Body of pancreas (tissue), 4 donors: ENCODE measurements at places on chromosomes 3 and 15. TPM values are rescaled to one million over a fixed set of nuclear protein-coding genes. Genes with fewer than 3 reads are reported as not detected.
A peak's percentile ranks its signal among the peaks of the same experiment; 100 is the strongest.

DNA sequence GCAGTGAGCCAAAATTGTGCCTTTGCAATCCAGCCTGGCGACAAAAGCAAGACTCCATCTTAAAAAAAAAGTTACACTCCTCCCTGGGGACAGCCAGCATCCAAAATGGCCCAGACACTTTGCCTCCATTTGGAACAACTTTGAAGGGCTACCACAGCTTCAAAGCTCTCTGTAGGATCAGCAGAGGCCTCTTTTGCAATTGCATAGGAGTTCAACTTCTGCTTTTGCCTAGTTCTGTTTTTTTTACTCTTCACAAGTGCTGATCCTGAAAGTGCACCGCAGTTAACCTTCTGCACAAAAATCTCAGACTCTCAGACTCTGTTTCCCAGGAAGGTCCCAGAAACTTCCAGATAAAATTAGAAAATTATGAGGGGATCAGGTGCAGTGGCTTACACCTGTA lies 25.2 kb upstream of the SLC4A7 start:
- H3K4me1 ChIP-seq, result no peaks in the 10 kb centered on the region
- no peak for DNase-seq
- no peak overlapping the region for H3K4me3 ChIP-seq
- H3K36me3 ChIP-seq, result no peaks in the 10 kb centered on the region

DNA sequence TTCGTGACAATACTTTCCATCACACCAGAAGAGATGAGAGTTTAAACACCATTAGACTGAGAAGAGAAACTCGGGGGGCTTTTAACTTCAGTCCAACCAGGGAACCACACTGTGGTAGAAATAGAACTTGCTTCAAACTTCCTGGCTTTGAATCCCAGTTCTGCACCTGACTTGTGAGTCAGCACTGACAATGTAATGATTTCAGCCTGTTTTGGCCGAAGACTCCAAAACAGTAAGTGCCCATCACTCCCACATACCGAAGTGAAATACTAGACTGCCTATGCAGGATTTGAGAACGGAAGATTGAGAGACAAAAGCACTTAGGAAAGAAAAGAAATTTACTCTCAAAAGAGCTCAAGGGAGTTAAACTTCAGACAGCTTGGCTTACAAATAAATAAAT lies 27.0 kb downstream of the C2CD4B start:
- DNase-seq, result no peak
- H3K27me3 ChIP-seq, result no peaks in the 10 kb centered on the region

GRCh38 chr15:35271371-35272043 lies 186.4 kb upstream of the NANOGP8 start:
- H3K27me3 ChIP-seq, result no peaks in the 10 kb centered on the region
- H3K4me1 ChIP-seq, result no peaks in the 10 kb centered on the region
- no peak overlapping the region for H3K27ac ChIP-seq
- no peak for DNase-seq
- no peaks in the 10 kb centered on the region for H3K36me3 ChIP-seq

- H3K27ac ChIP-seq, result no peak overlapping the region
- DNase-seq, result no peak
- no peaks in the 10 kb centered on the region for H3K27me3 ChIP-seq
- H3K4me1 ChIP-seq, result no peaks in the 10 kb centered on the region
- no peak overlapping the region for H3K4me3 ChIP-seq
- no peaks in the 10 kb centered on the region for H3K36me3 ChIP-seq
These were observed 10.6 kb downstream of the DNAJB8 start for GRCh38 chr3:128455786-128456748.

DNA sequence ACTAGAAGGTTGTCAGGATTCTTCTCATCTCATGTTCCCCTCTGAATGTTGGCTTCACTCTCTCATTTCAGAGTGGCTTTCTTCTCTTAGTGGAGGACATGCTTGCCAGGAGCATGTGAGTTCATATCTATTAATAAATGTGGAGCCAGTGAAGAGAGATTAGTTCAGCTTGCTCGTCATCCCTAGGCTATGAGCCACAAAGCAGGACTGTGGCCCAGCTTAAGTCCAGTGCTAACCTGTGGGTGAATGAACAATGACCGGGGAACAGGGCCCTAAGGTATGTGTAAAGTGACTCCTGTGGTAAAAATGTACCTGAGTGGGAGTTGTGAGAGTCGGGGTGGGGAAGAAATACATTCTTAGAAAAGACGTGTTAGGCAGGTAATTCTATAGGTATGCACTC lies 96.9 kb upstream of the TBL1XR1 start:
- H3K4me1 ChIP-seq, result no peaks in the 10 kb centered on the region
- no peak overlapping the region for H3K4me3 ChIP-seq
- no peaks in the 10 kb centered on the region for H3K36me3 ChIP-seq
- no peak overlapping the region for H3K27ac ChIP-seq

DNA sequence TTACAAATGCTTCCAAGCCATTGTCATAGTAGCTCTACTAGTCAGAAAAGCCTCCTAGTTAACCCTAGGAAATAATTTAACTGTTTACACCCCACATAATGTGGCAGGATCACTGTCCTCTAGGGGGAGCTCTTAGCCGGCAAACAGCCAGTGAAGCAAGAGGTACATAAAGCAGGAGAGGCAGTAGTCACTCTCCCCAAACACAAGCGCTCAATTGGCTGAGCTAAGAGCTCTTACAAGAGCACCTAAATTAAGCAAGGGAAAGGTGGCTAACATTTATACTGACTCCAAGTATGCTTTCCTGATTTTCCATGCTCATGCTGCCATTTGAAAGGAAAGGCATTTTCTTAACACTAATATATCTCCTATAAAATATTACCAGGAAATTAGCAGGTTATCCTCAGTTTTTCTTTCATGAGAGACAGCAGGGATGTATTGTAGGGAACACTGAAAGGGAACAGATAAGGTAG lies 37.6 kb downstream of the NCEH1 start:
- no peak overlapping the region for H3K4me3 ChIP-seq
- peaks cover 8% of the 10 kb centered on the region for H3K4me1 ChIP-seq
- H3K36me3 ChIP-seq, result no peaks in the 10 kb centered on the region
- no peaks in the 10 kb centered on the region for H3K27me3 ChIP-seq
- no peak overlapping the region for H3K27ac ChIP-seq
- DNase-seq, result peak; percentile 58

- no peak overlapping the region for H3K4me3 ChIP-seq
- H3K27ac ChIP-seq, result no peak overlapping the region
- no peak for DNase-seq
- no peaks in the 10 kb centered on the region for H3K4me1 ChIP-seq
These were observed 66.5 kb downstream of the IGSF11 start for GRCh38 chr3:118968111-118968510.

Gene BTLA
- not detected for total RNA-seq

GRCh38 chr3:101501783-101502182 lies 11.2 kb downstream of the SENP7 start:
- no peak for DNase-seq
- H3K27ac ChIP-seq, result no peak overlapping the region
- H3K4me1 ChIP-seq, result no peaks in the 10 kb centered on the region
- no peaks in the 10 kb centered on the region for H3K36me3 ChIP-seq
- no peak overlapping the region for H3K4me3 ChIP-seq

DNA sequence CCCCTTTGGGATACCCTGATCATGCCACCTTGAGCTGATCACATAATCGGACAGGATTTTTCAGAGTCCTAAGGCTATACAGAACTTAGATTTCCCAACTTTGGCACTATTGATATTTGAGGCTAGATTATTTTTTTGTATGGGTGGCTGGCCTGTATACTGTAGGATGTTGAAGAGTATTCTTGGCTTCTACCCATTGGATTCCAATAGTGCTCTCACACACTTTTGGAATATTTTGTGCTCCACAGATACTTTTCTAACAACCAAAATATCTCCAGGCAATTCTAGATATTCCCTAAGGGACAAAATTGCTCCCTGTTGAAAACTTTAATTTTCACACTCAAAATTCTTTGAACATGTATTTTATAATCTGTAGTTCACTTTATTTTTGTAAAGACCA lies 125.1 kb downstream of the ABI3BP start:
- no peaks in the 10 kb centered on the region for H3K27me3 ChIP-seq
- H3K36me3 ChIP-seq, result no peaks in the 10 kb centered on the region
- DNase-seq, result no peak
- no peak overlapping the region for H3K4me3 ChIP-seq
- no peak overlapping the region for H3K27ac ChIP-seq

Gene XCR1
- not detected for total RNA-seq

DNA sequence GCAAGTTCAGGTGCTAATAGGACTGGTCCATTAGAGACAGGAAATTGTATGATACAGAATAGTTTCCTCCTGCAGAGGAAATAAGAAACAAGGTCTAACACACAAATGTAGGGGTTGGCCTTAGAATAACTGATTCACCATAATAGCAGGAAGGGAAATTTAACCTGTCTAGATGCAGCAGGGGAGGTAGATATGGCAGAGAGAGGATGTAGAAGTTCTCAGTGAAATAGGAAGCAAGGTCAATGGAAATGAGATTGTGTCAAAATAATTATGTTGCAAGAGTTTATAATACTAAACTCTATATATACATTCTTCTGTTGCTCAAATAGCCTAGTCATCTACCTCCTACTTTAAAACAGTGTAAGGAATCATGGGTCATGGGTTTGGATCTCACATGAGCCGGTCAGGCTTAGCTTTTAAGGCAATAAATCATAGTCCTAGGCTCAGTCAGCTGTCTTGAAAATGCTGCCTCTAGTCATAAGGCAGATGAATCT lies 17.0 kb downstream of the BCL2A1 start:
- H3K4me1 ChIP-seq, result peaks cover 6% of the 10 kb centered on the region
- no peak for DNase-seq
- no peaks in the 10 kb centered on the region for H3K36me3 ChIP-seq
- no peak overlapping the region for H3K4me3 ChIP-seq
- no peak overlapping the region for H3K27ac ChIP-seq

GRCh38 chr3:48215466-48215865 lies 7.8 kb upstream of the CAMP start:
- H3K4me1 ChIP-seq, result peaks cover 37% of the 10 kb centered on the region
- H3K27ac ChIP-seq, result peak overlapping the region; percentile 40
- DNase-seq, result peak; percentile 56
- H3K27me3 ChIP-seq, result no peaks in the 10 kb centered on the region

Gene SENP8
- total RNA-seq, result 2.1 TPM

- H3K27me3 ChIP-seq, result no peaks in the 10 kb centered on the region
- no peak for DNase-seq
- no peak overlapping the region for H3K27ac ChIP-seq
These were observed 51.4 kb downstream of the FSIP1 start for GRCh38 chr15:39731266-39731665.
